ENCODE measurements at places on chromosomes 6 and 20.

DNA sequence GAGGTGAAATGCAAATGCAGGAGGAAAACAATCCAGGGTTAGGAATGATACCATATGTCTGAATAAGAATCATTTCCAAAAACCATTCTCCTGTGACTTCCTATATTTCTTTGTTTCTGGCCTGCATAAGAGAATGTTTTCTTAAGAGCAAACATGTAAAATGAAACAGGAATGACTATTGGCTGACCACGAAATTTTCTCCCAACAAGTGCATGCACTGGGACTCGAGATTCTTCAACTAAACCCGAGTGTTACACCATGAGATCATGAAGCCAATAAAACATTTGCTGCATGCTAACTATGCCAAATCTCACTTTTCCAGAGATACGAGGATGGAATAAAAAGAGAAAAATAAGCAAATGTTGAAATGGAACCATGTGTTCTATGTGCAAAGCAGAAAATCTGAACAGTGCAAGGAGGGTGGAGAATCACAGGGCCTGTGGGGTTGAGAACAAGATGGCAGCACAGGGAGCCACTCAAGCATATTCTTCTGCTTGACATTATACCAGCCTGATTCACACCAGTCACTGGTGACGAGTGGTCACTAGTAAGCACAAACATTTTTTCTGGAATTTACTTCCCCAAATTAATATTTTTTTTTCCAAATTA lies 212.2 kb upstream of the FOXA2 start:
- DNase-seq: no peak

DNA sequence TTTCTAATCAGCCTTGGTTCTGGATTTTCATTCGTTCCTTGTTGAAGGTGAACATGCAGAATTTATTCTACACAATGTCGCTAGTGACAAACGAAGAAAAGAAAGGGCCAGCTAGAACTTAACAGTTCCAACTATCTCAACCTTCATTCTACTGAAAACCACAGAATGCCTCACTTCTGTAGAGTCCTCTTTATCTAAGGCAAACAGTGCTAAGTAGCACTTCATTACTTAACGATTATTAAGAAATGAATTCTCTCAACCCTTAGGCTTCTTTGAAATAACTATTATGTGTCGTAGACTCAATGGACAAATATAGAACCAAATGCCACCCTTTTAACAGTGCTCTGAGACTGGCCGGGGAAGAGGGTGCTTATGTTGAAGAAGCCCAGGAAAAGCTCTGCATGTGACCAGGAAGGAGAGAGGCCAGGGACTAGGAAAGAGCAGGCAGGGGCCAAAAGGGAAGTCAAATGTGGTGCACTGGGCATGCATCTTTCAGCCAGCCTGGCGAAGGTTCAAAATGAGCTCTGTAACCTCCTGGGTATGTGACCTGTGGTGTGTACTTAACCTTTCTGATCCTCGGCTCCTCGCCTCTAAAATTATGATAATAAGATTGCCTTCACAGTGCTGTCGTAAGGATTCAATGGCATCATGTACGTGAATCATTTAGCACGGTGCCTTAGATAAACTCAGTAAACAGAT lies 55.4 kb upstream of the BMP2 start:
- DNase-seq: no peak

GRCh38 chr6:105212587-105212986 lies 32.8 kb upstream of the POPDC3 start:
- DNase-seq: no peak

DNA sequence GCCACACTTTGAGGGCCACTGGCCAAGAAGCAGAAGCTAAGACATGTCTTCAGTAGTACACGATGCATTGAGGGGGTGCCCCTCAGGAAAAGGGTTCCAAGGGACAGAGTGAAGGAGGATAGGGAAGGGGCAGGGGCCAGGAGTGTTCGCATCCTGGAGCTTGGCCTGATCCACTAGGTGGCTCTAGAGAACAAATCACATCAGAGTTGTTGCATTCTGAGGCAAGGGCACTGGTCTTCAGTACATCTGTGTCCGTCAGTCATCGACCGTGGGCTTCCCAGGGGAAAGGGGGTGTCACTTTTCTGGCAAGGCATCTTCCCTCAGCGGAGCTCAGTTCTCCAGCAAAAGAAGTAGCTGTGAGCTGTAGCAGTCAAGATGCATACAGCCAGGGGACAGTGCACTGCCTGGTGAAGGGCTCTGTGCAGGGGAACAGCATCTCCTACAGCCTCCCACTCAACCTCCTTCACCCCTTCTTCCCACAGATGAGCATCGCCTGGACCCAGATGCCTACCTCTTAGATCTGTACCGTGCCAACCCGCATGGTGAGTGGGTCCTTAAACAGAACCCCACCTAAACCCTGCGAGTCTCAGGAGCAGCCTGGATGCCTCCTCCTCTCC lies 47.8 kb downstream of the ARHGAP40 start:
- no peak for DNase-seq

- no peak for DNase-seq
Observed at GRCh38 chr6:137237413-137238170, 18.4 kb upstream of the IFNGR1 start.

DNA sequence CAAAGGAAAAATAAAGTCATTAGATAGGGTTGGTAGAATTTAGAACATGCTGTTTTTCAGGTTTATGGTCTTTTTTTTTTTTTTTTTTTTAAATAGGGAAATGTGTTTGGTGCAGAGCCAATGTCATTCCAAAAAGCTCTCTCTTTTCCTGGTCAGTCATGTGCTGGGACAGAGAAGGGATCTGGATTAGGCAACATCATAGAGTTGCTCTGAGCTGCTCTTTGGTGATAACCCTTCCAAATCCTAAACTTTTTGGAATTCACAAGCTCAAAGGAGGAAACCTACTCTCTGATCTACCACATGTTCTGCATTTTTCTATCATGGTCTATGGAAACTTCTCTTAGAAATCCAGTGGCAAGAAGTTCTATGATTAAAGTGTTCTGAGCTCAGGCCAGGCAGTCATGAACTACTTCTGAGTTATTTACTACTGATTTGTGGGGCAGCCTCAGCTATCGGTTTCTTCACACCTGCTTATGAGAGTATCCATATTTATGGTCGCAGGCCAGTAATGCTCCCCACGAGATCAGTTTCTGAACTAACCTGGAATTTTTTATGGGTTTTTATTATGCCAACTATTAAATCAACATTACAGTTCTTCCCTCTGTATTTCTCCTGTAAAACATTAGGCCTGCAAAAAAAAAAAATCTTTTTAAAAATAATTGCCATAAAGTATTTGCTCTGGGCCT lies 4.8 kb downstream of the EDN1 start:
- no peak for DNase-seq

Measured in NCI-H774 (cell line).